Fibroblast of upper back skin (primary cell): ENCODE measurements at places on chromosomes 16 and 17.

GRCh38 chr16:77406680-77407079 lies 28.2 kb downstream of the ADAMTS18 start:
- DNase-seq = peak; percentile 3

- no peak for DNase-seq
Measured at GRCh38 chr17:64176556-64176955, 46.6 kb upstream of the ERN1 start.

GRCh38 chr16:2238150-2238837 lies 2.0 kb downstream of the DNASE1L2 start:
- no peak for DNase-seq

DNA sequence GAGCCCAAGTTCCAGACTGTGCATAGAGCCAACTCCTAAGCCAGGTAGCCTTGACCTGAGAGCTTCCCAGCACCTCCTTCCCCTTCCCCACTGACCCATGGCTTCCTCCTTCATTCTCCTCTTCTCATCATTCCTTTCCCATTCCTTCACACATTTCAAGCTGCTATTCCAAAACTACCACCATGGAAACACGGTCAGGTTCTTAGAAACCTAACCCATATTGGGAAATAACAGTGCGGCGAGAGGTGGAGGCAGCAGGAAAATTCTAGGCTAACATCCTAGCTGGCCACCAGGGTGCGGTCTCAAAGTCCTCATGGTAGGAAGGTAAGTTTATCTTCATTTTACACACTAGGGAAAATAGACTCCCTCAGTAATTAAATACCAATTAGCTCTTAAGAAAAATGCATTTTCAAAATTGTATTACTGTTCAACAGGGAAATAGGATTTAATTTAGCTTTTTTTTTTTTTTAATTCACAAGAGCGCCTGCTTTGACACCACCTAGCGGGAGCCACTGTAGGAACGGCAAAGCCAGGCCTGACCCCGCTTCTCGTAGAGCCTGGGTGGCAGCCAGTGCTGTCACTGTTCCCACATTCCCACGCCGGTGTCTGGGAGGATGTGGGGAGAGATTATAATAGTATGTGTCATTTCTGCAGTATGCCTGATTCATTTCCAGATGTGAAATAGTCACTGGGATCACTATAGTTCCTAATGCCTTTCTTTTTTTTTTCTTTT lies 14.0 kb upstream of the SPHK1 start:
- peak; percentile 97 for DNase-seq

DNA sequence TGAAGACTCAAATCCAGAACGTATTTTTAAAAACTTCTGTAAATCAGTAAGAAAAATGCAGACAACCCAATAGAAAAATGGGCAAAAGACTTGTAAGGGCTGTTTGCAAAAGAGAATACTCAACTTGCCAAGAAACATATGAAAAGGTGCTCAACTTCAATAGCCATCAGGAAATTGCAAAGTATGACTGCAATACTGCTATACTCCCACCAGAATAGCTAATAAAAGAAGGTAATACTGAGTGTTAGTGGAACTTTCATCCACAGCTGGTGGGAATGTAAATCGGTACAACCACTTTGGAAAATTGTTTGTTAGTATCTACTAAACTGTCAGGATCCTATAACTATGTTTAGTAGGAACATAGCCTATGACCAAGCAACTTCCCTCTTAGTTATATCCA lies 48.1 kb downstream of the TBX4 start:
- DNase-seq = no peak

- DNase-seq = no peak
Measured at GRCh38 chr16:69338557-69339288, 641 bp downstream of the COG8 start.

DNA sequence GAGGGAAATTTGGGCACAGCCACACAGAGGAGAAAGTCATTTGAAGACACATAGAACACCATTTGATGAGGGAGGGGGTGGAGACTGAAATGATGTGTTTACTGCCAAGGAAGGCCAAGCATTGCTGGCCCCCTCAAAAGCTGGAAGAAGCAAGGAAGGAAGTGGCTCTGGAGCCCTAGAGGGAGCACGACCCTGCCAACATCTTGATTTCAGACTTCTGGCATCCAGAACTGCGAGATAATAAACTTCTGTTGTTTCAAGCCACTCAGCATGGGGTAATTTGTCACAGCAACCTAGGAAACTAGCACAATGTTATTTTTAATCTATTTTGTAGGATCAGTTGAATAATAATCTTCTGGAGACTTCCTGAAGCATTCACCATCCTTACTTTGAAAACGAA lies 314.8 kb upstream of the GOT2 start:
- DNase-seq = no peak

- no peak for DNase-seq
Measured at GRCh38 chr17:76888661-76889060, 20.5 kb downstream of the MGAT5B start.

DNA sequence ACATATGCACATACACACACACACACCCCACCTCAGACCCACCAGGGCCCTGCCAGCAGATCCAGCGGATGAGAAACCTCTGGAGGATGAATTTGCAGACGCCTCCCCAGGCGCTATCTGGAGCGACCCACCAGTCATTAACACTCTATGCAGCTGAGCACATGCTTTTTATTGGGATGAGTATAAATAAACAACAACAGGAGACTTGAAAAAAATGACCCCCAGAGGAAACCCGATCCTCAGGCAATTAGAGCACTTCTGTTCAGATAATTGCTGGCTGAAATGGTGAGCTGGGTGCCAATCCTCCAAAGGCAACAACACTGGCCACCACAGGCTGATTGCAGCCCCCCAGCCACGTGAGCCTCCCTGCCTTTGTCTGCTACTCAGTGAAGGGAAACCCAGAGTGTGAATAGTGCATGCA lies 32.9 kb downstream of the DYNLRB2 start:
- no peak for DNase-seq

DNA sequence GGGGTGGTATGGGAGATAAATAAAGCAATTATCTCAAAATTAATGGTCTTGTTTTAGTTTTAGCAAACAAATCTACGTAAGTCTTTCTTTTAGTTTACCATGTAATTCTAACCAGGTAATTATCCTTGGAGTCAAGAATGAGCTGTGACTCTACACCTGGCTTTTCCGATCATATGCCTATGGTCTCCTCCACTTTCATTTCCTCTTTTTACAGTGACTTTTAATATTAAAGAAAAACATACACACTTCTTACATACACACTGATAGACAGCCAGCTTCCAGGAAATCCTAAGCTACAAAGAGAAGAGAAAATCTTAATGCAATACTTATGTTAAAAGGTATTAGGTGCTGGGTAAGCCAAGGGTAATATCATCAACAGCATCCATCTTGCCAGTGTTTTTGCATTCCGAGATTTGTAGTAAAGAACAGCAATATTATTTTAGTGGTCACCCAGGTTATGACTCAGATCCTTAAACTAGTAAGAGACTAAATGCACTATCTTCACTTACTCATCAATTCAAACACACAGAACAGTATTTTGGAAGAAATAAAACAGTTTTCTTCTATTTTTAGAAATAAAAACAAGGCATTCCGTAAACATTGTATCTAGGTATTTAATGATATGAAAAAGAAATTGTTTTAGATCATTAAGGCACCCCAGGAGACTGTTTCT lies 4.4 kb upstream of the IRX5 start:
- peak; percentile 75 for DNase-seq

GRCh38 chr16:48361012-48361411 lies 24.2 kb downstream of the SIAH1 start:
- no peak for DNase-seq

GRCh38 chr16:82750068-82750467 lies 123.3 kb downstream of the CDH13 start:
- no peak for DNase-seq

GRCh38 chr17:44398692-44399691 lies 9.5 kb upstream of the ITGA2B start:
- DNase-seq = no peak

GRCh38 chr17:35716897-35717465 lies 14.5 kb upstream of the RASL10B start:
- DNase-seq = no peak

- DNase-seq = peak; percentile 37
Measured at GRCh38 chr17:28252436-28252835, 66.6 kb upstream of the TMEM97 start.

DNA sequence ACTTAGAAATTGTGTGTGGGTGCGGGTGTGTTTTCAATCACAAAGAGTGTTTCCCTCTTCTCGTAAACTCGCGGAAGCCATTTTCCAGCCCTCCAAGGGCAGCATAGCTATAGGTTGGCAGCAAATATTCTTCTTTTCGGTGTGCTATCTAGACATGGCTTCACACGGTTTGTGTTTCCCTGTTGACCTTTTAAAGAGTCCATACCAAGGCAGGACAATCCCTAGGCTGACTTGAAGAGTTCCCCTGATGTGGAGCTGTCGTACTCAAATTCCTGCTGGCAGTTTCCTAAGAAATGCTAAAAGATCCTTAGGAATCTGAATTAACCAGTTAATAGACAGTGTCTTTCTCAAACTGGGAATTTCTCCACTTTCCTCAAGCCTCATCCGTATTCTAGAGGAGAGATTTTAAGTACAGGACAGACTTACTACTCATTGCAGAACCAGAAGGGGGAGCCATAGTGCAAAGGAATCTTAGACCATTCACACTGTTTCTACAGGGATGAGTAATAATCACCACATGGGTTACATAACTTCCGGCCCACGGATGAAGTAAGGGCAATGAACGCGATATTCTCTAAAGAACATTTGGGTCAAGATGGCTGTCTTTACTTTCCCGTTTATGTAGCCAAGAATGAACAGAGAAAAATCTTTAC lies 288.6 kb upstream of the ELAC2 start:
- peak; percentile 80 for DNase-seq

GRCh38 chr17:46916211-46916610 lies 6.7 kb upstream of the GOSR2 start:
- peak; percentile 45 for DNase-seq

DNA sequence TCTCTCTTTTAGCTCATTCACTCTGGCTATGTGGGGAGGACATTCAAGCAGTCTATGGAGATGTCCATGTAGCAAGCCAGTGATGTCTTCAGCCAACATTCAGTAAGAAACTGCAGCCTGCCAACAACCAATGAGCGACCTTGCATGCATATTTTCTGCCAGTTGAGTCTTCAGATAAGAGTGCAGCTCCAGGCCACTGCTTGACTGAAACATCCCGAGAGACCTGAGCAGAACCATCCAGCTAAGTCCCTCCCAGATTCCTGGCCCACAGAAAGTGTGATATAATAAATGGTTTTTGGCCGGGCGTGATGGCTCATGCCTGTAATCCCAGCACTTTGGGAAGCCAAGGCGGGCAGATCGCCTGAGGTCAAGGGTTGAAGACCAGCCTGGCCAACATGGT lies 10.5 kb upstream of the C17orf58 start:
- no peak for DNase-seq

DNA sequence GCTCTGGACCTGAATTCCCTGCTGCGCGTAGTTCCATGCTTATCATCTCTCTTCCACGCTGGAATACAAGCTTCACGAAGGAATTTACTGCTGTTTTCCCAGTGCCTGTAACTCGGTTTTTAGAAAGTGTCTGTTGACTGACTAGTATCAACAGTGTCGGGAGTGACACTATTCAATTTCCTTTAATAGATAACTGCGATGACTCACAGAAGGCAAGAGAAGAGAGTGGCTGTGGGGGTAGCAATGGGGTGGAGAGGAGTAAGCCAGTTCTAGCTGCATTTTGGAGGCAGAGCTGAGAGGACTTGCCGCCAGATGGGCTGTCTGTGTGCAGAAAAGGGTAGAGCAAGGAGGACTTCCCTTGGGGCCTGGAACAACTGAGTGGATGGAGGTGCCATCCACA lies 25.2 kb downstream of the B4GALNT2 start:
- peak; percentile 3 for DNase-seq
